Pancreas (tissue), 10 donors: ENCODE measurements at places on chromosomes 7 and 10. TPM values are rescaled to one million over a fixed set of nuclear protein-coding genes. Genes with fewer than 3 reads are reported as not detected.
A peak's percentile ranks its signal among the peaks of the same experiment; 100 is the strongest.

DNA sequence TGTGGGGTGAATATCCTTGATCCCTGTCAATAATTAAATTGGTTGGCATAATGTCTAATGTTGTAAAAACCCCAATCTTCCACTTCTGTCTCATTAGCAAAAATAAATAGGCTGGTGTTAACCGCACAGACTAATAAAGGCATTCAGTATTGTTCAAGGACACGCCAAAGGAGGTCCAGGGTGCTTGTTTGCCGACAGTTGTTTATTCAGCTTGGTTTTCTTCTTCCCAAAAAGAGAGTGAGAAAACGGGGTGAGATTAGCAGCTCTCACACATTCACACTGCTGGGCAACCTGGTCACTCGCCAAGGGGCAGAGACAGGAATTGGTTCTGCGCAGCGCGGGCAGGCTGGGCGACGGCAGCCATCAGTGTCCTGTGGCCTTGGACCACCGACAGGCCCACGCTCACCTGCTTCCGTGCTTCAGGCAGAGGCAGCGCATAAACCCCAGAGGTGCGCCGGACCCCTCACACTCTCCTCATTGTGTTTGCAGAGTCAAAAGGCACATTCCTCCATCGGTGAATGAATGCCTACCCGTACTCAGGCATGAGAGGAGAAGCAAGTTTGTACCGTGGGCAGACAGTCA is 26.2 kb upstream of the LMBR1 start:
- DNase-seq, result peak; percentile 70

LDB3 gene
- 0.59 TPM for total RNA-seq

GRCh38 chr10:124737708-124738107 is 6.5 kb downstream of the FAM53B start:
- no peak for DNase-seq

DNA sequence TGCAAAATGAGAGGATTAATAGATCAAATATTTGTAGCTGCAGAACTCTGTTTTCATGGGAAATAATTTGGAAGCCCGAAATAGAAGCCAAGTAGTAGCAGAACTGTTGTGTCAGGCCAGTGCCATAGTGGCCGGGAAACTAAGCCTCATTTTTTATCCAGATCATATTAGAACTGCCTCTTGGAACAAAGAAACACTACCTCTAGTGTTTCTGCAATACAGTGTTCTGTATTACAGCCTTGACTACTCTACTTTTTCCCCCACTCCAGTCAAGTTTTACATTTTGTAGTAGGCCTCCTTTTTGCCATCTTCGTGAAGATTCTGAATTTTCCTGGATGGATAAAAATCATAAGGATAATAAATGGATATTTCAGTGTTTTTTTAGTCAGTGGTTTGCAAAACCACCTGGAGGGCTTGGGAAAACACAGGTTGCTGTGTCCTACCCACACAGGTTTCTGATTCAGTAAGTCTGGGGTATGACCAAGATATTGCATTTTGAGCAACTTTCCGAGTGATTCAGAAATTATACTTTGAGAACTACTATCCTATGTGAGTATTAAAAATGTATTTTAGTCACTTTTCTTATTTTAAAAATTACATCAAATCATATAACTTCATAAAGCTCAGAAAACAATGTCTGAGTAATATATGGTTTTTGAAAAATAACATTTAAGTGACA is 326.2 kb upstream of the KAT6B start:
- no peak for DNase-seq

DOCK4 gene
- 5.5 TPM for total RNA-seq

DNA sequence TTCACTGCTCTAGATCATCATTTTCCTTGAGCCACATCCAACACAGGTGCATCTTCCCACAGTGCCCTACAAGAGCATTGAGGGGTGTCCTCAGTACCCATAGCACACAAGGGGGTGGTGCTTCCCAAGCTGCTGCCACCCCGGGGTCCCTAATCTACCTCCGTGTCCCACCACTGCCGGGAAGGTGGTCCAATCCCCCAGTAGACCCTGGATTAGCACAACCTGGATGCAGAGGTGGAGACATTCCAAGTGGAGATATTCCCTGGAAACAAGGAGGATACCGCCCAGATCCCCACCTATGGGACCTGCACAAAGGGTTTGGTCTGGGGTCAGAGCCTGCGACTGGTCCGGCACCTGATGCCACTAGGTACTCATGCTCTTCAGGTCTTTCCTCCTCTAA is 284.8 kb upstream of the PPP2R2D start:
- no peak for DNase-seq

DNA sequence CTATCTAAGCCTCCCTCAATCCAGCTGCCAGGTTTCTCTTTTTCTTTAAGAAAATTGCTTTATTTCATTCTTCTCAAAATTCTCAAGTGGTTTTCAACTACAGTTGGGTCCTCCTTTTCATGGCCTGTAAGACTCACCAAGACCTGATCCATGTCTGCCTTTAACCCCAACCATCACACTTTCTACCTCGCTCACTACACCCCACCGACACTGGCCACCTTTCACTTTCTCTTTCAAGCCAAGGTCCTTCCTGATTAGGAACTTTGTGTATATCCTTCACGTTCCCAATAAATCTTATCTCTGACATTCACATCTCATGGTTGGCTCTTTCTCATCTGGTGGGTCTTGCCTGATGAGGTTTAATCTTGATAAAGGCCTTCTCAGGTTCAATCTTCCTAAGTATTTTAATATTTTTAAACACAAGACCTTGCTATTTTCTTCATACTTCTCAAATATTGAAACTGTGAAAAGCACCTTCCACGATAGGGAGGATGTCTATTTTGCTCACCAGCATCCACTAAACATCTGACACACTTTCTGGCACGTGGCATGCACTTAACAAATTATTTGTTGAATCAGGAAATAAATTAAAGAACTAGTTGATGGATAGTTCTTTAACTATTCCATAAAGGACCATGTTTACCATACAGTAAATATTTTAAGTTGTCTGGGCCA is 624.8 kb downstream of the GRID1 start:
- DNase-seq, result no peak

- DNase-seq, result no peak
Observed at GRCh38 chr7:106071356-106071998, 40.6 kb downstream of the SYPL1 start.

DNA sequence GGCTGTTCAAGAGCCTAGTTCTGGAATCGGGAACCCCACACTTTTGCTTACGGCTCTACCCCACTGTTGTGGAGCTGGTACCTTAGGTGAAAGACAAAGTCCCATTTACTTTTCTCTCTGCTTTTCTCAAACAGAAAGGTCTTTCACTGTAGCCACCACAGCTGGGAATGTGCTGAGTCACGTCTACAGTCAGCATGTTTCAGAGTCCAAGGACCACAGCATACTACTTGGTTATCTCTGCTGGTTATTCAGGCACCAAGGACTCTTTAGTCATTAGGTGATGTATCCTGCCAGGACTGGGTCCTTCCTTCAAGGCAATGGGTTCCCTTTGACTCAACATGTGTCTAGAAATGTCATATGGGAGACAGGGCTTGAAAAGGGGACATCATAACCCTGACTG is 266.8 kb upstream of the STEAP1 start:
- no peak for DNase-seq

NXPH1 gene
- total RNA-seq, result not detected

GRCh38 chr10:5362873-5363272 is 1.9 kb upstream of the UCN3 start:
- DNase-seq, result no peak

DPP6 gene
- 2.9 TPM for total RNA-seq

PIK3CG gene
- 0.60 TPM for total RNA-seq

ABCB1 gene
- 2.7 TPM for total RNA-seq

DNA sequence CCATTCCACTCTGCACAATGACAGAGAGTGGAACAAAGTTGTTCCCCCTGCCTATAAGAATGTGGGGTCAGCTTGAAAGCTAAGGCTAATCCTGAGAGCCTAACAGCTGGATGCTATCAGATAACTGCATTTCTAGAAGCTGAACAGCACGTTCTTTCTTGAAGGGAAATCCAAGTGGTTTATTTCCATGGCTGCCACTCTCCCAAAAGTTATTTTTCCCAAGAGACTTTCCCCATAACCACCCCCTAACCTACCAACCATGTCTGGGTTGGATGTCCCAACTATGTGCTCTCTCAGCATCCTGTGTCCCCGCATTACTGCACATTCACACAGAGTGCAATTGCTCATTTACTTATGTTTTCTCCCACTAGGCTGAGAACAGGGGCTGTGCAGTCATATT is 140.7 kb upstream of the ANKRD1 start:
- no peak for DNase-seq

- no peak for DNase-seq
Observed at GRCh38 chr10:103691267-103691666, 164.1 kb downstream of the SH3PXD2A start.
